Activated CD8-positive, alpha-beta memory T cell treated with anti-CD3 and anti-CD28 coated beads, Interleukin-2, amount 50 U/mL, for 48 hours (primary cell): ENCODE measurements at places on chromosomes 13 and 19.

DNA sequence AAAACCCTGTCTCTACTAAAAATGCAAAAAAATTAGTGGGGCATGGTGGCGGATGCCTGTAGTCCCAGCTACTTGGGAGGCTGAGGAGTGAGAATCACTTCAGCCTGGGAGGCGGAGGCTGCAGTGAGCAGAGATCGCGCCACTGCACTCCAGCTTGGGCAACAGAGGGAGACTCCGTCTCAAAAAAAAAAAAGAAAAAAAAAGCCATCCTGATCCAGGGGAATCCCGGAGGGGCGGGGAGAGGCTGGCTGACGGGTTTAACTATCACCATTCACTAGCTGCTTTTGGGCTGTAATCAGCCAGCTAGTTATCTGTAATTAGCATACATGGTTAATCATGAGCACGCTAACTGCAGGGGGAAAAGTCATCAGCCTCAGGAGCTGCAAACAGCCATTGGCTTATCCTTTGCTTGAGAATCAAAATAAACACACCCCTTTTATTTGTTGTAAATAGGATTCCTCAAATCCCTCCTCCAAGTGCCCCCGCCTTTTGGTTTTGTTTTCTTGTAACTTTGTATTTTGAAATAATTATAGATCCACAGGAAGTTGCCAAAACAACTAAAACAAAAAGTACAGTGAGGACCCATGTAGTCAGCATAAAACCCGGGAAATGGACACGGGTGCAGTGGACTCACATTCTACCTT, 9.6 kb downstream of the FSD1 start:
- DNase-seq = no peak

GRCh38 chr13:44434766-44435141, 61.1 kb downstream of the SERP2 start:
- DNase-seq = no peak

DNA sequence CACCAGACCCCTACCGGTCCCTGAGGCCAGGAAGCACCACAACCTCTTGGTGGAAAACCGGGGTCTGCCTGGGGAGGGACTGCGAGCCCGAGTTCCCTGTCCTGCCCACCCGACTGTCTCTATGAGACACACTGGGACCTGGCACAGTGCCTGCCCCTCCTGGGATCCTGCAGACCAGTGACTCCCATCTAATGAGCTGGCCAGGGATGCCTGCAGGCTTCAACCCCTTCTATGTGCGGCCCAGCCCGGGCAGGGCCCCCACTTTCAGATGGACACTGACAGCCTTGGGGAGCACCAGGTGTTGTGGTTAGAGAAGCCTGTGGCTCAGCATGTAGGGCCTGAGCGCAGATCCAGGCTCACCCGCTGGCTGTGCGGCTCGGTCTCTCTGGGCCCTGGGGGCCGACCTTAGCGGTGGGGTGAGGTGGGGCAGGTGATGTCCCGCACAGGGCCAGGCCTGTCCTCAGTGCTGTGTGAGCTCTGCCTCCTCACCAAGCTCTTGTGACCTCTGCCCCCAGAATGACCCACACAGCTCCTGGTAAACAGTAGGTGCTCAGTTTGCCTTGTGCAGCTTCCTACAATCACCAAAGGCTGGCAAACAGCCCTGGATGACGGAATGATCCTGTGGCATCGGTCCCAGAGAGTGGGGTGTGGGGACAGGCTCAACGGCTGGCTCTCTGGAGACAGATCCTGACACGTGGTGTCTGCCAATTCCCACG, 17.9 kb upstream of the CACTIN start:
- DNase-seq = no peak

DNA sequence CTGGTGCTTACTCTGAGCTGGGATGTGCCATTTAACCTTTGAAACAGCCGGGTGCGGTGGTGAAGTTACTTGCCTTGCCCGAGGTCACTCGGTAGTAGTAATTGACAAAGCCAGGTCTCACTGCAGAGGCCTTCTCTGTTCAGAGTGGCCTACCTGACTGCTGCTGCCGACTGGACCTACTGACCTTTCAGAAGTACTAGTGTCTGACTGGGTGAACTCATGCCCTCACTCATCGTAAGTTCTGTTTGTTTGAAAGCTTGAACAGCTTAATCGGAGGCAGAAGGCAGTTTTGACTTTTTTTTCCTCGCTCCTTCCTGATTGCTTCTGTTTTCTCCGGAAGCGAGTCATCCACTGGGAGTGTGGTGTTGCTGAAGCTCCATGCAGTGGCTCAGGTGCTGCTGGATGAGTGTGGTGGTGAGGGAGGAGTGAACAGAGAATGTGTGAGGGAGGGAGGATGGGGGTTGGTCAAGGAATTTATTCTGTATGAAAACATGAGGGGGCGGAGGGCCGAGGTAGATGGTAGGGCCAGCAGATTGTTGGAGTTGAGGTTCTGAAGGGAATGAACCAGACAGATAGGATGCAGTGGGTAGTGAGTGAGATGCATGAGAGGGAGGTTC, 2.7 kb downstream of the SPINT2 start:
- DNase-seq = no peak

DNA sequence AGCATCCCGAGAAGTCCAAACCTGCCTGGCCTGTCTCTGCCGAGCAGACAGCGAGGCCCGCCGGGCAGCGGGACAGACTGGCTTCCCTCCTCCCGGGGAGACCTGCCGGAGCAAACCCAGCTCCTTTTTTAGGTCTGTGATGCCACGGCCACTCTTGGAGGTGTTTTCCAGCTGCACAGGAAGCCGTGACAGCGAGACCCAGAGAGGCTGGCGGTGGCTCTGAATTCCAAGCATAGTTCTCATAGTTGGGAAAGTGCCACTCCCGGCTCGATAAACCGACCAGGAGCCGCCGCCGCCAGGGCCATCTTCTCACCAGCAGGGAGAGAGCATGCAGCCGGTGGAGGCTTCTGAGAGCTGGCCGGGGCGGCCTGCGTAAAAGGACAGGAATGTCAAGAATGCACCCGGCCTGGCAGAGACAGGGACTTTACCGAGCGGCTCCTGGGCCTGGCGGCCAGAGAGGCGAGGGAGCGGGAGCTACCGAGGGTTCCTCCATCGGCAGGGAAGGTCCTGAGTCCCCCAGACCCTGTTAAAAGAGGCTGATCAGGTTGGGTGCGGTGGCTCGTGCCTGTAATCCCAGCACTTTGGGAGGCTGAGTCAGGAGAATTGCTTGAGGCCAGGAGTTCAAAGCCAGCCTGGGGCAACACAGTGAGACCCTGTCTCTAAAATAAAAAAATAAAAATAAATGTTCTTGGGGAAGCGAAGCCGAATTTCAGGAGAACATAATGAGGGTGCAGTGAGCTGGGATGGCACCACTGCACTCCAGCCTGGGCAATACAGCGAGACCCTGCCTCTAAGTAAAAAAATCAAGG, 64.9 kb downstream of the GADD45B start:
- no peak for DNase-seq

- DNase-seq = no peak
Measured at GRCh38 chr13:36750461-36750860, 68.6 kb upstream of the RFXAP start.

DNA sequence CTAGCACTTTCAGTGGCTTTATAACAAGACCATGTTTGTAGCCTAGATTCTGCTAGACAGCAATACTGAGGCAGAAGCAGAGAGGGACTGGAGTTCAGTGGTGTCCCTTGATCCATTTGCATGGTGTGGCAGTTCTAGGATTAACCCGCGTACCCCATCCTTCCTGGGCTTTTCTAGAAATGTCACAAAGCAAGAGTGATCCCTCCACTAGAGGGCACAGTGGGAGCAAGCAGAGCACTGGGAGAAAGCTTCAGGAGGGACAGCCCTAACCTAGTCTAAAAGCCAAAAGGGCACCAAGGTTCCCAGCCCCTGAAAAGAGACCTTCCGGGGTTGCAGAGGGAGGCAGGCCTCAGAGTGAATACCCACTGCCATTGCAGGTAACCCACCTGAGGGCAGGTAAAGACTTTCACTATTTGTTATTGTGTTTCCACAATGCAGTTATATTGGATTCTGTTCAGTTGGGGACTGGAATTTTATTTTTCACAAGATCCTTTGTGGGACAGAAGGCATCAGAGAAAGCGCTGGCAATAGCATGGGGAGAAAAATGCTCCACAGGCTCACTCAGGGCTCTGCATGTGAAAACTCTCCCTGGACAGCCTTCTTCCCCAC, 170.6 kb downstream of the FLT1 start:
- peak; percentile 58 for DNase-seq

GRCh38 chr19:54201172-54201701, 579 bp downstream of the RPS9 start:
- DNase-seq = peak; percentile 71

DNA sequence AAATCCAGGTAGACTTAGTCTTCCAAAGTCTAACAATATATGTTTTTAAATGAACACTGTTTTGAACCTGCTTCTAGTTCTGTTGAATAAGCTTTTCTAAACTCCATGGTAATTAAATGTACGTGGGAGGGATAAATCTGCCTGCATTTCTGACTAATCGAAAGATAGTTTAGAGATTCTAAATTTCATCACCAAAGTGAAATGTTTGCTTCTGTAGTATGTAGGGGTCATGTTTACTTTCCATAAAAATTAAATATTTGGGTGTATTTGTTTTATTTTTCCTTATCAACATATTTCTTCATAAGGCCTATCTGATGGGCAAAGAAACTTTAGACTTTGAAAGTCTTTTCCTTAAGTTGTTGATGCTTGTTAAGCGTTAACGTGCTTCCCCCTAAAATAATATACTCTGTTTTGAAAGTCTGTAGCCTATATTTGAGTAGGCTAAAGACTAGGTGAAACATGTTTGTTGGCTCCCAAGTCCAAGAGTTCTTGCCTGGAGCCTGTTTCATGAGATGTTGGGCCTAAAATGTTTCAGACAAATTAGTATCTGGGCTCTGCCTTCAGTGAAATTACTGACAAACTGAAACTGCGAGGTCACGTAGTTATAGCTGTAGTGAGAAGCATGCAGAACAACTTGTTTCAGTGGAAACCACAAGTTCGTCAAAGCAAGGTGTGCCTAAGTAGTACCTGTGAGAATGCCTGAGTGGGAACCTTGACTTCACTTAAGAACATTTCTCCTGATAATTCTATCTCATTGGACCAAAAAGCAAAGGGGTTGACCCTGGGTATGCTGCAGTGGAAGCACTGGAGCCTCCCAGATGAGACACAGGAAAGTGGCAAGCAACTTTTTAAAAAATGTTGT, 126.2 kb downstream of the LMO7 start:
- DNase-seq = no peak

GRCh38 chr13:58906329-58907007, 1257.3 kb downstream of the DIAPH3 start:
- DNase-seq = no peak

- no peak for DNase-seq
Measured at GRCh38 chr13:37369616-37370015, 229.0 kb downstream of the POSTN start.

GRCh38 chr13:91510058-91510457, 111.6 kb downstream of the GPC5 start:
- DNase-seq = no peak

DNA sequence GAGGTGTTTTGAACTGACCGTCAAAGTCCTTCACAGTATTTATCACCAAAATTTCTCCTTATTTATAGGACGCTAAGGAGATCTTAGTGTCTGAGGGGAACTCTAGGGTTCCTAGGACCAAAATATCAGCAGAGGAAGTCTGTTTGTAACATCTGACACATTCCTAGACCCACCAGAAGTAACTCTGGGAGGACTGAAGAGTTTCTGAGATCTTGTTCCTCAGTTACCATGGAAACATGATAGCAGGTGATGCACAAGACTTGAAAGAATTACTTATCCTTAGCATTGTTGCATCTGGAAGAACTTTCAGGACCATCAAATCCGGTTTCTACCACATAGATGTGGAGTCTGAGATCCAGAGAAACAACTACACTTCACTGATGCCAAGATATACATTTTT, 164.6 kb downstream of the IER2 start:
- DNase-seq = no peak

DNA sequence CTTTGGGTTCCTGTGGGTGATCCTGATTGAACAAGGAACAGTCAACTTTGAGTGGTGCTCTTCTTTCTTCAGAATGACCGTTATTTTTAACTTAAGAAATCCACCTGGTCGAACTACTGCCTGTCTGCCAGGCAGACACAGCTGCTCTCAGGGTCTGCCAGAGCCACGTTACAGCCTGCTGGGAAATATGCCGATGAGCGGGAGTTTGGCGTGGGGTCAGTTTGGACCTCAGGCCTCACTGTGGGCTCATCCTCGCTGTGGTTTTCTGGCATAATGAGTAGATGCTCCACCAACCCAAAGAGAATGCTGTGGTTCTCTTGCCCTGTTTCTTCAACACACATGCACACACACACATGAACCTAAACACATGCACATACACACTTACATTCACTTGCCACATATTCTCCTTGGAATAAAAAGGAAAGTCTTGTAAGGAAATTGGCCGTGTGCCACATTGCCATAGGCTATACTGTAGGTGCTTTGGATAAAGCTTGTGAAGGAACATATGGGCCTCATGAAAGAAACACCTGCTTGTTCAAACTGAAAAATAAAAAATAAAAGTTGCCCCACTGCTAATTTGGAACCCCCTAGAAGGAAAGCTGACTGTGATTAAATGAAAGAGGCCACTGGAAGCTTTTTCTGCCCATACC, 598.7 kb upstream of the KLF12 start:
- no peak for DNase-seq

GRCh38 chr13:99500839-99501183, 461 bp upstream of the TM9SF2 start:
- no peak for DNase-seq

DNA sequence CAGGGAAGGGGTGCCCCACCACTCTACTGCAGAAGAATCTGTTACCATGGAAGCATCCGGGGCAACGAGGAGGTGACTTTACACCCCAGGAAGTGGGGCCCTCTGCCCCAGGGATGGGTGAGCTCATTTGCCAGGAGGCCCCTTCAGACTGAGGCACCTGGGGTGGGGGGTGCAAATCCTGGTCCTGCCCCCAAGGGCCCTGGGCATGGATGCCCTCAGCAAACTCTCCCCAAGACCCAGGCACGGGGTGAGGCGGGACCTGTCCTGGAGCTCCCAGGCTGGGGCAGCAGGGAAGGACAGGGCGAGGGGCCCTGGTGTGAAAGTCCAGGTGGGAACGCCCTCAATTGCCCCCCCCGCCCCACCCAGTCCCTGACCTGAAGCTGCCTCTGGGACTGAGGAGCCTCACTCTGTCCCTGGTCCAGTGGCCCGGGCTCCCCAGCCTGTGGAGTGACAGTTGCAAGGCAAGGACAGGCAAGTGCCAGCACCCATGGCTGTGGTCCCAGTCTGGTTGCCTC, 52.5 kb downstream of the C1QTNF9 start:
- no peak for DNase-seq

DNA sequence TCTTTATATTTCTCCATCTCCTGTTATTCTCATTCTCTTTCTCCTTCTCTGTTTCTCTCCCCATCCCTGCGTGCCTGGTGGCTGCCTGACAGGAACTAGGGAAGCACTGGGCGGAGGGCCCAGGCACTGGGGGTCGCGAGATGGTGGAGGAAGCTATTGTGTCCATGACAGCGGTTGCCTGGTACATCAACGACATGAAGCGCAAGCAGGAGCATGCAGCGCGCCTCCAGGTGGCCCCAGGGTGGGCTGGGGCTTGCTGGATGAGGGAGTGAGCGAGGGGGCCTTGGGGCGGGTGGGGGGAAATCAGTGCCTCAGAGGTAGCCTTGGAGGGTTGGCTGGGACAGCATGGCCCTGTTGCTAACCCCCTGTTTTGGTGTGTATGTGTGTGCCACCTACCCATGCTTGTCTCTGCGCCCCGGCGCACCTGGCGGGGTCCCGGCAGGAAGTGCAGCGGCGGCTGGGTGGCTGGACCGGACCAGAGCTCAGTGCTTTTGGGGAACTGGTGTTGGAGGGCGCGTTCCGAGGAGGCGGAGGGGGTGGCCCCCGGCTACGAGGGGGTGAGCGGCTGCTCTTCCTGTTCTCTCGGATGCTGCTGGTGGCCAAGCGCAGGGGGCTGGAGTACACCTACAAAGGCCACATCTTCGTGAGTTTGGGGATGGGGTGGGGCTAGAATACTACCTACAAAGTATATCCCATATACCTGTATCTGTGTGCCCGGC, 5.2 kb downstream of the PLEKHG2 start:
- no peak for DNase-seq

GRCh38 chr13:104315606-104316005, 1249.4 kb upstream of the SLC10A2 start:
- DNase-seq = no peak
